ENCODE measurements at places on chromosomes 6 and 20.

- no peak for DNase-seq
Measured at GRCh38 chr6:118419448-118420394, 128.4 kb upstream of the PLN start.

GRCh38 chr6:11374036-11375010 lies 141.9 kb upstream of the NEDD9 start:
- no peak for DNase-seq

GRCh38 chr20:56430461-56430860 lies 18.4 kb downstream of the CASS4 start:
- DNase-seq: no peak

DNA sequence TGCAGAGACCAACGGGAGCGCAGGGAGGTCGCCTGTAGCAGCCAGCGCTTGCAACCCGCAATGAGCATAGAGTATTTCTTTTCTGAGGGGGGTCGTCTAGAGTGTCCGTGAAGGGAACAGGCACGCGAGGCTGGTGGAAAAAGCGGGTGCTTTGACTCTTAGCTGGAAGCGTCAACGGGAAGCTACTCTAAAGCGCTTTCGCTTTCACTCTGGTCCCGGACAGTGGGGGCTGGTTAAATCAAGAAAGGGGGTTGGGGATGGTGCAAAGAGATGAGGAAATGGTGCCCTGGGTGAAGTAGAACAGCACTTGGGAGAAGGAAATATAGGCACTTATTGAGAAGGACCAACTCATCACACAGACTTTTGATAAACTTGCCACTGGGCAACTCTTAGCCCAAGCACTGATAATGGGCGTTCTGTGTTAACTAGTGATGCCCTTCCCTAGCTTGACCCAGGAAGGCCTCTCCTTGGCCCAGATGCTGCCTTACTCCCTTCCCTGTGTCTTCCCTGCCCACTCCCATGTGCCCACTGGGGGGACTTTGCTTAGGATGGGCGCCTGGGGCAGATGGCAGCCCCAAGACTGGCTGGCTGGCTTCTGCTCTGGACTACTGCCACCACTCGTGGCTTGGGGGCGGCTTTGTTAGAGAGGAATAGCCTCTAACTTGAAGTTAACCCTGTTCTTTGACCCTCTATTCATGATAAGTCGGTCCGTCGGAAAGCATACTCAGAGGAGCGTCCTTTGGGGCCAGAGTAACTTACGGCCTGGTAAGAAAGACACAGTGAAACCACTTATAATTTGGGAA lies 585 bp downstream of the PSMB9 start:
- DNase-seq: no peak

GRCh38 chr20:62437927-62438326 lies 10.6 kb upstream of the RBBP8NL start:
- no peak for DNase-seq

- DNase-seq: no peak
Measured at GRCh38 chr6:36738108-36738507, 40.5 kb downstream of the RAB44 start.

GRCh38 chr6:31663126-31663960 lies 1.5 kb downstream of the GPANK1 start:
- no peak for DNase-seq
